Right cardiac atrium (tissue), 5 donors: ENCODE measurements at places on chromosomes 2 and 18. TPM values are rescaled to one million over a fixed set of nuclear protein-coding genes. Genes with fewer than 3 reads are reported as not detected.

Gene CPLX4
- not detected for total RNA-seq

Gene COBLL1
- total RNA-seq = 7.3 TPM

Gene PARD3B
- total RNA-seq = 15.6 TPM

Gene SCYGR5
- not detected for total RNA-seq

GRCh38 chr2:225184948-225185347 lies 142.7 kb upstream of the DOCK10 start:
- no peak for DNase-seq

GRCh38 chr2:171554991-171555615 lies 32.8 kb downstream of the CYBRD1 start:
- DNase-seq = no peak

GRCh38 chr2:33458248-33458819 lies 18.1 kb upstream of the RASGRP3 start:
- DNase-seq = no peak

GRCh38 chr18:65282096-65282495 lies 468.7 kb upstream of the CDH7 start:
- no peak for DNase-seq
